ENCODE measurements at places on chromosomes 7 and 10. TPM values are rescaled to one million over a fixed set of nuclear protein-coding genes. Genes with fewer than 3 reads are reported as not detected.

Gene COL28A1
- total RNA-seq, result not detected

Gene GPR26
- not detected for total RNA-seq

Gene RBP4
- total RNA-seq, result not detected

Gene DMBT1
- total RNA-seq, result 0.02 TPM

Gene ADCY1
- not detected for total RNA-seq

Gene ZKSCAN5
- total RNA-seq, result 11.7 TPM

Gene LAMB1
- total RNA-seq, result 119 TPM

Gene ELOVL3
- not detected for total RNA-seq

Gene ZNF32
- total RNA-seq, result 21.8 TPM

Gene TRIL
- total RNA-seq, result 0.08 TPM

DNA sequence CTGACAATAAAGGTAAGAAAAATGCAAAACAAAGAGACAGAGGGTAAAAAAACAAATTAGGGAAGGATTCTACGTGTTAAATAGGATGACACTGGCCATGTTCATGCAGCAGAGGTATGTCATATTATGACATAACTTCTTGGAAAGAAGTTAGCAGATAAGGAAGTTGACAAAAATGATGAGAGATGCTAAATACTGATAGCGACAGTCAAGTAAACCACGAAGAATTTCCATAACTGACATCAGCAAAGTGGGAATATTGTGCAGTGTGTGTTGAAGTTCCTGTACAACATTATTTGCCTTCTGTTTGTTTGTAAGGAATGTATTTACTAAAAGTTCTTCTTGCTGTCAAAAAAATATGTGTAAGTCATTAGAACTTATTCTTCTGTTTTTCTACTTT, 29.5 kb downstream of the MDH2 start:
- peaks cover 9% of the 10 kb centered on the region for H3K27me3 ChIP-seq
- no peak overlapping the region for H3K4me3 ChIP-seq
- no peak for DNase-seq
- H3K36me3 ChIP-seq, result no peaks in the 10 kb centered on the region

- H3K27me3 ChIP-seq, result no peaks in the 10 kb centered on the region
- peaks cover 10% of the 10 kb centered on the region for H3K4me1 ChIP-seq
- no peak for DNase-seq
- no peak overlapping the region for H3K4me3 ChIP-seq
- H3K27ac ChIP-seq, result no peak overlapping the region
- H3K36me3 ChIP-seq, result peaks cover 6% of the 10 kb centered on the region
These were observed 84.2 kb upstream of the DDC start for GRCh38 chr7:50649259-50649885.

DNA sequence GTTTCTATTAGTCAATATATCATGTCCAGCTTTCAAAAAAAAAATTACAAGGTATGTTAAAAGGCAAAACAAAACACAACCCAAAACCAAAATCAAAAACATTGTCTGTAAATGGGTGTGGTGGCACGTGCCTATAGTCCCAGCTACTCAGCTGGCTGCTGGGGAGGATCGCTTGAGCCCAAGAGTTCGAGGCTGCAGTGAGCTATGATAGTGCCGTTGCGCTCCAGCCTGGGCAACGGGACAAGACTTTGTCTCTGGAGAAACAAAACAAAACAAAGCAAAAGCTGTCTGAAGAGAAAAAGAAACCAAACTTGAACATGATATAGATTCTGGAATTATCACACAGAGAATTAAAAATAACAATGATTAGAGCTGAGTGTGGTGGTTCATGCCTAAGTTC, 10.3 kb upstream of the CPA5 start:
- no peak overlapping the region for H3K27ac ChIP-seq
- no peaks in the 10 kb centered on the region for H3K4me1 ChIP-seq
- no peak overlapping the region for H3K4me3 ChIP-seq
- H3K36me3 ChIP-seq, result no peaks in the 10 kb centered on the region
- H3K27me3 ChIP-seq, result peaks cover 21% of the 10 kb centered on the region

- H3K4me3 ChIP-seq, result no peak overlapping the region
- H3K4me1 ChIP-seq, result peaks cover 6% of the 10 kb centered on the region
- no peaks in the 10 kb centered on the region for H3K36me3 ChIP-seq
- no peak overlapping the region for H3K27ac ChIP-seq
- no peaks in the 10 kb centered on the region for H3K27me3 ChIP-seq
These were observed 166.3 kb upstream of the RHOBTB1 start for GRCh38 chr10:61110188-61110844.

DNA sequence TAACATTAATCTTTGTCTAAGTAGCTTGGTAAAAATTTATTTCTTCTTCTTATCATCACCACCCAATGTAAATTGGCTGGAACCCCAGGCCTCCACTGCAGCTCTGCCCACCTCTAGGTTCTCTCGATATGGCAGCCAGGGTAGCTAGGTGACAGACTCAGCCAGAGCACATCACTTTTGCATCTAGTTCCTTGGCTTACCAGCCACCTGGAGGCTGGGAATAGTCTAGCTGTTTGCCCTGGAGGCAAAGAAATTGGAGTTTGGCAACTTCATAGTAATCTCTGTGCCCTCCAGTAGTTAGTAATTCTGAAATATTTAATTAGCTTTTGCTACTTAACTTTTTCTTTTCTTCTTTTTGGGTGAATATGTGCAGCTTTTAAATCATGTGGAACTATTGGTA, 9.4 kb downstream of the IFRD1 start:
- H3K27me3 ChIP-seq, result no peaks in the 10 kb centered on the region
- H3K36me3 ChIP-seq, result peaks cover 51% of the 10 kb centered on the region
- no peak overlapping the region for H3K4me3 ChIP-seq
- H3K4me1 ChIP-seq, result peaks cover 22% of the 10 kb centered on the region
- no peak for DNase-seq

- H3K4me3 ChIP-seq, result no peak overlapping the region
- H3K36me3 ChIP-seq, result peaks cover 18% of the 10 kb centered on the region
- H3K27me3 ChIP-seq, result no peaks in the 10 kb centered on the region
- no peak for DNase-seq
- no peak overlapping the region for H3K27ac ChIP-seq
- peaks cover 22% of the 10 kb centered on the region for H3K4me1 ChIP-seq
These were observed 3.2 kb downstream of the ZNF316 start for GRCh38 chr7:6640246-6640721.

DNA sequence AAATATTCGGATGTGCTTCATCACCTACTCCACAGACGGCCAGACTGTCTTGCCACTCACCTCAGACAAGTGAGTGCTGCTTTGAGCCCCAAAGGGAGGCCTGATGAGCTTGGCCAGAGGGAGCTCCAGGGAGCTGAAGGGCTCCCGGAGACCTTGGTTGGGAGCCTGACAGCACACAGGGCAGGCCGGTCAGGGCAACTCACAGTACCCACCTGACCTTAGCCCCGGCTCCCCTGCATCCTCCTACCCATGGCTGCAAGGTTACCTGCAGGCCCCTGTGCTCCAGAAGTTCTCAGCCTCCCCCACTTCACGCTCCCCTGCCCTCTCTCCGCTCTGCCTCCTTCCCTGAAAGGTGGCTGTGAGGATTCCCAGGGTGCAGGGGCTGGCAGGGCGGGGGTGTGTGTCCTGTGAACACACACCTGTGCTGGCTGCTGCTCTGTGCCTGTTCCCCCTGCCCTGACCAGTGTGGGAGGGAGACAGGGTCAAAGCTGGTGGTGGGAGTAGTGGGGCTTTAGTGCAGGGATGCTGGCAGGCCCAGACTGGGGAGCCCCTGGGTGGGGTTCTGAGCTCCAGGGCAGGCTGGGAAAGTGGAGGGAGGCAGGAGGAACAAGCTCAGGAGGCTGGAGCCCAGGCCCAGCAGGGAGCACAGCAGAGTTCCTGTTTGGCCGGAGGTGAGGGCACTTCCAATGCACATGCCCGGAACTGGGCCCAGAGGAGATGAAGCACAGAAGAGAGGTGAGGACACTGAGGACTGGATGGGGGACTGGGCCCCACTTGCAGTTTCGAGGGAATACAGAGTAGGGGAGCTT, 7.2 kb downstream of the ANTXRL start:
- DNase-seq, result no peak
- peaks cover 17% of the 10 kb centered on the region for H3K27me3 ChIP-seq
- H3K4me3 ChIP-seq, result no peak overlapping the region
- no peaks in the 10 kb centered on the region for H3K4me1 ChIP-seq

GRCh38 chr10:78331391-78331922, 297.8 kb downstream of the RPS24 start:
- H3K27me3 ChIP-seq, result peaks cover 3% of the 10 kb centered on the region
- H3K4me3 ChIP-seq, result peak overlapping the region; percentile 48
- H3K4me1 ChIP-seq, result peaks cover 44% of the 10 kb centered on the region
- H3K36me3 ChIP-seq, result peaks cover 12% of the 10 kb centered on the region

GRCh38 chr7:143295870-143296269, 7.7 kb downstream of the CASP2 start:
- peak overlapping the region; percentile 16 for H3K4me3 ChIP-seq
- peaks cover 63% of the 10 kb centered on the region for H3K4me1 ChIP-seq
- H3K36me3 ChIP-seq, result peaks cover 56% of the 10 kb centered on the region
- H3K27me3 ChIP-seq, result no peaks in the 10 kb centered on the region
- peak overlapping the region; percentile 57 for H3K27ac ChIP-seq
- peak; percentile 72 for DNase-seq

DNA sequence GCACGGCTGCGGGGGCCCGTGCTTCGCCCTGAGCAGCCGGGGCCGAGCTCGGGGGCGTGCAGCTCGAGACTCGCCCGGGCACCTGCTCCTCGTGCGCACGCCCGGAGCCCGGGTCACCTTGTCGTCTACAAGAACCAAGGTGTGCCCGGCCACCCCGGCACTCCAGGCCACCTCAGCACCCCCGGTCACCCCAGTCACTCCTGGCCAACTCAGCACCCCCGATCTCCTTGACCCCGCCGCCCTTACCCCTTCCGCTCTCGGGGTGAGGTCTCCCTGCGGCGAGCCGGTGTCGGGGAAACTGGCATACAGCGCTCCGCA, 268 bp upstream of the IGFBP3 start:
- H3K27ac ChIP-seq, result no peak overlapping the region
- H3K36me3 ChIP-seq, result peaks cover 13% of the 10 kb centered on the region
- no peaks in the 10 kb centered on the region for H3K27me3 ChIP-seq
- DNase-seq, result no peak

GRCh38 chr10:69569396-69569934, 3.8 kb downstream of the NEUROG3 start:
- no peaks in the 10 kb centered on the region for H3K4me1 ChIP-seq
- peaks cover 61% of the 10 kb centered on the region for H3K27me3 ChIP-seq
- no peak overlapping the region for H3K27ac ChIP-seq
- no peaks in the 10 kb centered on the region for H3K36me3 ChIP-seq
- DNase-seq, result no peak

DNA sequence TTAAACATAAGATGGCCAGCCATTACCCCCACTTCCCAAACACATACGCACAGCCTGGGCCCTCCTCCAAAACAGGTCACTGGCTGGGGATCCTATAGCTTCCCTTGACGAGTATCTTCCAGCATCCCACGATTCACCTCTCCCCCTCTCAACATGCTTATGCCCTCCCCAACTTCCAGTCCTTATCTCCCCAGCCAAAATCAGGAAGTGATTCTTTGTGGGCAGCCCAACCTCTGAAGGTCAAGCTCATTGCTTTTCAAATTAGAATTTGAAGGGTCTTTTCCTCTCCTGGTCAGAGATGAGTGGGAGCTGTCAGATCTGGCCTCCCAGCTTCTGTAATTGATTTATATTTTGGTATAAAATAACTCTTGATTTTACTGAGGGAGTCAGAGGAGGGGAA, 133.6 kb downstream of the ATXN7L1 start:
- H3K4me3 ChIP-seq, result no peak overlapping the region
- no peaks in the 10 kb centered on the region for H3K36me3 ChIP-seq
- no peak for DNase-seq
- peaks cover 11% of the 10 kb centered on the region for H3K4me1 ChIP-seq
- peaks cover 3% of the 10 kb centered on the region for H3K27me3 ChIP-seq

DNA sequence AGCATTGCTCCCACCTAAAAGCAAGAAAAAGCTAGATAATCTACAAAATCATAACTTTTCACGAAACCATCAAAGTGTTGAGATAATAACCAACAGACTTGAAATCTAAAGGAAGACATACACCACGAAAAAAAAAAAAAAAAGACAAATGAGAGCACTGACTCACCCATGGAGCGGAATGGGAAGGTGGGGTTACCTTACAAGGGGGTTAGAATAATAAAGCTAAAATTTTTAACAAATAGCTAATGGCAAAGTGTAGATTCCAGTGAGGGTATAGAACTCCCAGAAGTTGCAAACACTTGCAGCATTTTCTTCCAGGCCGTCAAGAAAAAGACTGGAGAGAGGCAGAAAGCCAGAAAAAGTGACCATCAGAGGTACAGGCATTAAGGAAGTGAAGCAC, 27.2 kb downstream of the IPMK start:
- H3K27ac ChIP-seq, result no peak overlapping the region
- no peaks in the 10 kb centered on the region for H3K27me3 ChIP-seq
- H3K36me3 ChIP-seq, result peaks cover 7% of the 10 kb centered on the region
- H3K4me1 ChIP-seq, result peaks cover 52% of the 10 kb centered on the region

GRCh38 chr7:100789055-100789454, 38.3 kb downstream of the EPHB4 start:
- peaks cover 28% of the 10 kb centered on the region for H3K27me3 ChIP-seq
- H3K4me3 ChIP-seq, result no peak overlapping the region

DNA sequence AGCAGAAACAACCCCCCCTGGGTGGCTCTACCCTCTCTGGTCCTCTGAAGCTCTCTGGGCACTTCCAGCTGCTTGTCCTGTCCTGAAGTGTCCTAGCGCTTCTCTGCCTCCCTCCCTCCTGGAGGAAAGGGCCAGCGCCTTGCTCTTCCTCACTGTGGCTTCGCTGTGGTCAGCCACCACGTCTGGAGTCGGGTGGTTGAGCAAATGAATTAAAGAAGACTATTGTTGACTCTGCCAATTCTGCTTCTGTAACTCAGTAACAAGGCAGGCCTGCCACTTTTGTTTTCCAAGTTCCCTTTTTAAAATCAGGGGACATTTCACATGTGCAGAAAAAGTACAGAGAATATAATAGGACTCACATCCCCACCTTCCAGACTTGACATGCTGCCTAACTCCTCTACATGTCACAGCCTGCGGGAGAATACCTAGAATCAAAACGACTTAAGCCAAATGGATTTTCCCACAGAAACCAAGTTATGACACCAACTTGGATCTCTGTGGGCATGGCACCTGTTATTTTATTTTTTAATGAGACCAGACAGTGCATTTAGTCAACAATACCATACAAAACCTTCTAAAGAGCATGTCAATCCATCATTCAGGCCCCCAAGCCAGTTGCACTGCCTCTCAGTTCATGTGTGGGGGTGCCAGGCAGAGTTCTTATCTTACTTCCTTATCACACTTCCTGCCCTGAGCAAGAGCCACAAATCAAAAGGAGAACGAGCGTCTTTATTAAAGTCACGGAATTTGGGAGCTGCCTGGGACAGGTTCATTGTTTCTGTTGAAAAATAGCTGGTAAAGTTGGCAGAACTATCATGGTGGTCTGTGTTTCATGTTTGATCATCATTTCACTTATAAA, 6.8 kb downstream of the FFAR4 start:
- no peak overlapping the region for H3K27ac ChIP-seq
- DNase-seq, result no peak
- H3K4me1 ChIP-seq, result no peaks in the 10 kb centered on the region
- no peak overlapping the region for H3K4me3 ChIP-seq

DNA sequence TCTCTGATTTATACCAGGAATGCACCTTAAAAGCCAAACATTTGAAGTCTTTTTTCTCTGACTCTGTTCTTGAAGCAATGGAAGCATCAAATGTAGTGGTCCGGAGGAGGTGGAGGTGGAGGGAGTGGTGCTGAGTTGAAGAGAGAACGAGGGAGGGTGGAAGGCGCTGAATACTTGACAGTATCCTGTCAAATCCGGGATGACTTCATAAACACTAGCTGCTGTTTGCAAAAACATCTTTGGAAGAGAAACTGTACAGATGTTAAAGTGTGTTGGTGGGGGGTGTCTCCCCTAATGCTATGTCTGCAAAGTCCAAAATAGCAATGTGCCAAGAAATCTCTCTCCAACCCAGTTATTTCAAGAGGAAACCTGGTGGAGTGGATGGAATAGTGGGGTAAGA, 328.5 kb upstream of the AUTS2 start:
- H3K4me3 ChIP-seq, result no peak overlapping the region
- DNase-seq, result no peak
- H3K4me1 ChIP-seq, result no peaks in the 10 kb centered on the region
- no peaks in the 10 kb centered on the region for H3K27me3 ChIP-seq
- H3K36me3 ChIP-seq, result no peaks in the 10 kb centered on the region
- no peak overlapping the region for H3K27ac ChIP-seq
